ENCODE measurements at places on chromosomes 16 and 17.

DNA sequence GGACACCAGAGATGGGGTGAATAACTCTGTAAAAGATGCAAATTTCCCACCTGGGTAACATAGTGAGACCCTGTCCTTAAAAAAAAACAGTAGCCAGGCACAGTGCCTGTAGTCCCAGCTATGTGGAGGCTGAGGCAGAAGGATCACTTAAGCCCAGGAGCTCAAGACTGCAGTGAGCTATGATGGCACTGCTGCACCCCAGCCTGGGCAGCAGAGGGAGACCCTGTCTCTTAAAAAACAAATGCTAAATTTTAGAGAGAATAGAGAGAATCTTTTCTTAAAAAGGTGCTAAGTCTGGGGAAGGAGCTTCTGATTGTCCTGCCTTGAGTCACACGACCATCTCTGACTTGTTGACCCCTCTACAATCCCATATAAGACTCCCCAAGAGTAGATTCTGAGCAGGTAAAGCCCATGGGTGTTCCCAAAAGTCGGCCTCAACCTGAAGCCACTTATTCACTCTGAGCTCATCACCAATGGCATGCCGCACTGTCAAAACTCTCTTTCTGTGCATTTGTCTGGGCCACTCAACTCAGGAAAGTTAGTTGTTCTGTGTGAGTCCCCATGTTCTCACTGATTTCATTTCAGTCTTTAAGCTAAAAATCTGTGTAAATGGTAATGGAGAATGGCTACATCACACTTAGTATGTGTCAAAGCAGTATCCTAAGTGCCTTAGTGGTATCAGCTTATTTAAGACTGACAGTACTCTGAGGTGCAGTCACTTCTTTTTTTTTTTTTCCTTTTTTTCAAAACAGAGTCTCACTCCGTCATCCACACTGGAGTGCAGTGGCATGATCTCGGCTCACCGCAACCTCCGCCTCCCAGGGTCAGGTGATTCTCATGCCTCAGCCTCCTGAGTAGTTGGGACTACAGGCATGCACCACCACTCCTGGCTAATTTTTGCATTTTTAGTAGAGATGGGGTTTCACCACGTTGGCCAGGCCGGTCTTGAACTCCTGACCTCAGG lies 41.6 kb downstream of the PRKCB start:
- no peak for DNase-seq

DNA sequence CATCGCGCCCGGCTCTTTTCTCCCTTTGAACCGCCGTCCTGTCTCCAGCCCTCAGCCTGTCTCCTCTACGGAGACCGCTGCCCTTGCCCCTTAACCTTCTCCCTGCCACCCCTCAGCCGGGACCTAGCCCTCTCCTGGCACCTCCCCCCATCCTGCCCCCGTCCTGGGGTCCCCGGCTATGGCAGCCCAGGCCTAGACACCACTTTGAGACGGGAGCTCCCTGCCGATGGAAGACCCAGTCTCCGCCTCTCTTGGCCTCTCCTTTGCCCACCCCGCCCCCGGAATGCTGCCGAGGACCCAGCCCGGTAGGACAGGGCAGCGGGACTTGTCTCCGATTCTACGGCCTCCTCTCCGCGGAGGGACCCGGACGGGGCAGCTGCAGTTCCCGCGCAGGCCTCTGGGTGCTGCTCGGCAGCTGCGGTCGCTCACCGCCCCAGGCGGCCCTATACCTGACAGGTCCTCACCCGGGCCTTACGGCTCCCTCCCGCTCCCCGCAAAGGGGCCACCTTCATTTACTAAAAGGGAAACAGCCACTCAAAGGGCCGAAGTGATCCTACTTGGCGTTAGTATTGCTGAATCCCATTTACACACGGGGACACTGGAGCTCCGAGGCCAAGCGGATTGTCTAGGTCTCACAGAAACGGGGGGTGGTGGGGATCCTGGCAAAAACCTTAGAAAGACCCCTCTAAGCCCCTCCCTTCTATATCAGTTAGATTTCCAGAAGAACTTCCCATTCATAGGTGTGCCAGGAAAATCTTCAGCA lies 32.6 kb upstream of the TAC4 start:
- peak; percentile 91 for DNase-seq

DNA sequence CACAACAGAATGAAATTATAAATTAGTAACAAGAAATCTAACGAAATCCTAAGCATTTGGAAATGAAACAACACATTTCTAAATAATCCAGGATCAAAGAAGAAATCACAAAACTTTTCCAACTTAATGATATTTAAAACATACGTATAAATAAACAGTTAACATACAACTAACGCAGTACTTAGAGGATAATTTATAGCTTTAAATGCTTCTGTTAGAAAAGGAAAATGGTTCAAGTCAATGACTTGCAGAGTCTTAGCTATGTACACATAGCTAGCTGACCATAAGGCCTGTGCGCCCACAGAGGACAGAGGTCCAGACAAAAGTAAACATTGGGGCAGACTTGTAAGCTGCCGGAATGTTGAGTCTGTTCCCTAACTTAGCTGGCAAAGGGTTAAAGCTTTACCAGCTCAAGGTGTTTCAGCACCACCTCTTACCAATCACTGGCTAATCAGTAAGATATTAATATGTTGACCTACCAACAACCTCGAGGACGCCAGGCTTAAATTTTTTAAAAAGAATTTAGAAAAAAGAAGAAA lies 84.6 kb downstream of the PARN start:
- no peak for DNase-seq

- no peak for DNase-seq
Measured at GRCh38 chr17:14429084-14429483, 128.2 kb downstream of the HS3ST3B1 start.

GRCh38 chr16:2775765-2776499 lies 1.1 kb downstream of the ELOB start:
- no peak for DNase-seq

- DNase-seq = peak; percentile 36
Measured at GRCh38 chr17:39950871-39951348, 11.9 kb upstream of the GSDMA start.

- DNase-seq = no peak
Measured at GRCh38 chr16:760065-760464, 469 bp upstream of the MSLN start.

DNA sequence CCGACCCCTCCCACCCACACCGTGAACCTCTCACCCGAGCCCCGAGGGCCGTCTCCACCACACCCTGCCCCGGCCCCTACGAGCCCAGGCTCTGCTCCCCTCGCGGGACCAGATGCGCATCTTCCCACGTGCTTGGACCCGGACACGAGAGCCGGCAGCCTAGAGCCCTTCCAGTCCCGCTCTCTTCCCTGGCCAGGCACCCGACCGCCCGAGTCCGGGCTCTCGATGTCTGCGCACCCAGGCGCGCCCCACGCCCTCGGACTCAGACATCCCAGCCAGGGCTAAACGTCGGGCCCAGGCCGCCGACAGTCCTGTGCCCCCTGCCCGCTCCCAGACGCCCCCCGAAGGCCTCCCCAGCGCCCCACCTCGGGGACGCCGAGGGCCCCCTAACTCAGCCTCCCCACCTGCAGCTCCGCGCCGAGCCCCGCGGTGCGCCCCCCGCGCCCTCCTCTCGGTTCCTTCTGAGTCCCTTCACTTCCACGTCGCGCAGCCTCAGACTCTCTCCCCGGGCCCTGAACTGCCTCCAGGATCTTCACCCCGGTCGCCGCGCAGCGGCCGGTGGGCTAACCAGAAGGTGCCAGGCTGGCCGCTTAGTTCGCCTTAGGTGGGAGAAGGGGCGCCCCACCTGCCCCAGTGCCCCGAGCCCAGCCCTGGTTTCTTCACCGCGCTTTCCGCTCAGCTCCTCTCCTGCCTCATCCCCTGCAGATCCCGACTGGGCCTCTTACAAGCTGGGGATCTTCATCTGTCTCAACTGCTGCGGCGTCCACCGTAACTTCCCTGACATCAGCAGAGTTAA lies 688 bp downstream of the ADAP2 start:
- peak; percentile 15 for DNase-seq

- no peak for DNase-seq
Measured at GRCh38 chr16:15861996-15862395, 5.2 kb upstream of the MYH11 start.

GRCh38 chr17:47895347-47895855 lies 635 bp upstream of the SP2 start:
- DNase-seq = peak; percentile 58

- DNase-seq = no peak
Measured at GRCh38 chr17:73914536-73915274, 270.5 kb upstream of the SDK2 start.

GRCh38 chr17:1515640-1516387 lies 598 bp downstream of the INPP5K start:
- peak; percentile 80 for DNase-seq

- DNase-seq = no peak
Measured at GRCh38 chr16:85403693-85404092, 209.4 kb upstream of the GSE1 start.

- no peak for DNase-seq
Measured at GRCh38 chr16:14280541-14280940, 209.4 kb downstream of the MRTFB start.

GRCh38 chr16:3577302-3577752 lies at the start of gene NLRC3:
Gene NLRC3 (minus strand): TSS chr16:3577403. CDS start chr16:3565036, 12,367 bp downstream.
- DNase-seq = no peak

DNA sequence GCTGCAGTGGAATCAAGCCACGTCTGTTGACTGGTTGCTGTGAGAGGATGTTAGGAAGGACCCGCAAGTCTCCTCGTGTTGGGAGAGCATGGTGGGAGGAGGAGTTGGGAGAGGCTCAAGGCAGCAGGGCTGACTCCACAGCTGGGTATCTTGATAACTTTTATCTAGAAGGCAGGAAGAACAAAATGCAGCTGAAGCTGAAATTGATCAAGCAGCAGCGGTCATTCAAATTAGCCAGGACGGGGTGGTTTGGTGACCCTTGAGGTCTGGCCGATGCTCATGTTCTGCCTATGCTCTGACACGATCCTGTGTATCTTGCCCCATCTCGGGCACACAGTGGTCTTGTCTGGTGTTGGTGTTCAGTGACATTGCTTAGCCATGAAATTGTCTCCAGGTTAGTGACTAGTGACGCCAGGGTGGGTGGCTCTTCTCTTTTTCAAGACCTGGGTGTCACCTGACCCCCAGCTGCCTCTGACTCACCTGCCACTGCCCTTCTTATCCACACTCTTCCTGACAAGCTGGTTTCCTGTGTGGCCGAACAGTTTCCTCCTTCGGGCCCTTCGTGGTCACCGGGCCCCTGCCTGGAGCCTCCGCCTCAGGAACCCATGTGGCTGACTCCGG lies 19.1 kb downstream of the NPTX1 start:
- DNase-seq = no peak

- no peak for DNase-seq
Measured at GRCh38 chr17:31111183-31111582, 16.4 kb downstream of the NF1 start.

DNA sequence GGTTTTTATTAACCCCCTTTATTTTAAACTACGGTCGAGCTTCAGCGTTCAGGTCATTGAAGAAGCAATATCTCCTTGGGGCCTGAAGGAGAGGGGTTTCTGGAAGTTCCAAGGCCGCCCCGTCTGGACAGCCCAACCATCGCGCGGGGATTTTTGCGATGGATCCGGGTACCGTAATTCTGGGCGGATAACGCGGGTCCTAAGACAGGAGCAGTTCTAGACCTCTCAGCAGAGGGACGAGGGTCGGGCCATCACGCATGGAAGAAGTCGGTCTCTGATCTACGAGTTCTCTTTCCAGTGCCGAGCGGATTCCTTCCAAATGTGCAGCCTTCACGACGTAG lies 3.6 kb downstream of the BORCS6 start:
- DNase-seq = no peak

DNA sequence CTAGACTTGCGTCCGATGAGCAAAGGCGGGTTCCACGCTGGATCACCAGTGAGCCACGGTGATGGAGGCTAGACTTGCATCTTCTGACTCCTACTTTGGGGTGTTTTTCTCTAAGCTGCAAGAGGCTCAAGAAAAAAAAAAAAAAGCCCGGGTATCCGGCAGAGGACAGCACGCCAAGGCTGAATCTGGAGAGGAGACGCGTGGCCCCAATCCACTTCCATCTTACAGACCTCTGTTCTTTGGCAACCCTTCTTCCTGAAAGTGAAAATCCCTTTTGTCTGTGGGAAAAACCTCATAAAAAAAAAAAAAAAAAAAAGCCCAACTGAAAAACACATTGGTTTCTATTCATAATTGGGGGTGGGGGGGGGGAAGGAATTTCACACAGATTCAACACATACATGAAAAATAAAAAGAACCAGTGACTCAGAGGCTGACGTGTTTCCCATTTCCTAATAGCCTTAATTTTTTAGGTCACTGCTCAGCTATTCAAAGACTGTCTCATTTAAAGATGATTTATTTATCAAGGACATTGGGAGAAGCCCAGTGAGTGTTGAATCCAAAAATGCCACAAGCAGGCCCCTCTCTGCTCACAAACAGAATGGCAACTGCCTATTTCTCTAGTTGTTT lies 258.3 kb downstream of the FOXL1 start:
- DNase-seq = no peak

GRCh38 chr17:79965806-79966205 lies 69.9 kb downstream of the TBC1D16 start:
- peak; percentile 4 for DNase-seq

DNA sequence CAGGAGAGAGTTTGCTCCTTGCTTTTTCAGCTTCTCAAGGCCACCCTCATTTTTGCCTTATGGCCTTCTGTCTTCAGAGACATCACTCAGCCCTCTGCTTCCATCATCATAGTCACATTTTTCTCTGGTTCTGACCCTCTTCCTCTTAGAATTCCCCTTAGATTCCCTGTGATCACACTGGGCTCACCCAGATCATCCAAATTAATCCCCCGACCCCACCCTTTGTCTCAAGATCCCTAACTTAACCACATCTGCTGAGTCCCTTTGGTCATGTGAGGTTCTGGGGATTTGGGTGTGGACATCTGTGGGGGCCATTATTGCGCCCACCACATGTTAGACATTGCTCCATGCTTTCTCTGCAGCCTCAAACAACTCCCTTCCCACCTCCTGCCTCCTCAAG lies 323.4 kb downstream of the CPPED1 start:
- no peak for DNase-seq

DNA sequence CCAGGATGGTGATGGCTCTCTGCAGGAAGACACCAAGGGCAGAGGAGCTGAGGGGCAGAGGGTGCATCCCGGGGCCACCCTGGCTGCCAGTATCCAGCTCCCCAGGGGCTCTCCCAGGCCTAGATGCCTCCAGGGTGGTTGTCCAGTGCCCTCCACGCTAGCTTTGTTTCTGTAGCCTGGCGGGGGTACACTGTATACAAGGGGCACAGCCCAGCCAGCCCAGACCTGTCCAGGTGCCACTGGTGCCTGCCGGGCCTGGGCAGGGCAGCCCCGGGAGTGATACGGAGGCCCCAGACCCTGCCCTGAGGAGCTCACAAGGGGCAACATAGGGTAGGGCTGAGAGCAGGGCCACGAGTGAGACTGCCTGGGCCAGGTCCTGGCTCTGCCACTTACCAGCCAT lies 14.6 kb upstream of the TRPV3 start:
- no peak for DNase-seq

GRCh38 chr17:17080781-17081180 lies 38.5 kb downstream of the MPRIP start:
- no peak for DNase-seq

GRCh38 chr17:32629563-32630190 lies 142.9 kb downstream of the CDK5R1 start:
- DNase-seq = no peak
